CD4-positive, alpha-beta T cell treated with Interleukin-15 for 1 hour (primary cell): ENCODE measurements at places on chromosomes 11 and 22.

GRCh38 chr11:43751726-43752125 is 71.2 kb downstream of the HSD17B12 start:
- no peak for DNase-seq

GRCh38 chr11:16356761-16357393 is 531 bp upstream of the SOX6 start:
- no peak for DNase-seq

DNA sequence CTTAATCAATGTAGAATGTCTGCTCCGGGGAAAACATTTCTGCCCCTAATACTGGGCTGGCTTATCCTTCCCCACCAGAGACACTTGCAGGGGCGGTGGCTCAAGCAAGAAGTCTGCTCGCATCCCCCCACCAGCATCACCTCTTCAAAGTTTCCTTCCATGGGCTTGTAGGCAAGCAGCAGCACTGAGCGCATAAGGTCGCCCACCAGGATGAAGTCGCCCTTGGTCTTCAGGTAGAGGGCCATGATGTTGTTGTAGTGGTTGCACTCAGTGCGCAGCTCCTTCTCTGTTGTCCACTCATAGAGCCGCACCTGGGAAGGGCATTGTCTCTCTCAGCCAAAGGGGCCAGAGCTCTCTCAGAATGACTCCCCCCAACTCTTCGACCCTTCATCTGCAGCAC is 8.6 kb upstream of the VWCE start:
- no peak for DNase-seq

- DNase-seq: no peak
Observed at GRCh38 chr11:72807021-72807693, 7.1 kb upstream of the ATG16L2 start.
